ENCODE measurements at places on chromosomes 6 and 20. TPM values are rescaled to one million over a fixed set of nuclear protein-coding genes. Genes with fewer than 3 reads are reported as not detected.

DNA sequence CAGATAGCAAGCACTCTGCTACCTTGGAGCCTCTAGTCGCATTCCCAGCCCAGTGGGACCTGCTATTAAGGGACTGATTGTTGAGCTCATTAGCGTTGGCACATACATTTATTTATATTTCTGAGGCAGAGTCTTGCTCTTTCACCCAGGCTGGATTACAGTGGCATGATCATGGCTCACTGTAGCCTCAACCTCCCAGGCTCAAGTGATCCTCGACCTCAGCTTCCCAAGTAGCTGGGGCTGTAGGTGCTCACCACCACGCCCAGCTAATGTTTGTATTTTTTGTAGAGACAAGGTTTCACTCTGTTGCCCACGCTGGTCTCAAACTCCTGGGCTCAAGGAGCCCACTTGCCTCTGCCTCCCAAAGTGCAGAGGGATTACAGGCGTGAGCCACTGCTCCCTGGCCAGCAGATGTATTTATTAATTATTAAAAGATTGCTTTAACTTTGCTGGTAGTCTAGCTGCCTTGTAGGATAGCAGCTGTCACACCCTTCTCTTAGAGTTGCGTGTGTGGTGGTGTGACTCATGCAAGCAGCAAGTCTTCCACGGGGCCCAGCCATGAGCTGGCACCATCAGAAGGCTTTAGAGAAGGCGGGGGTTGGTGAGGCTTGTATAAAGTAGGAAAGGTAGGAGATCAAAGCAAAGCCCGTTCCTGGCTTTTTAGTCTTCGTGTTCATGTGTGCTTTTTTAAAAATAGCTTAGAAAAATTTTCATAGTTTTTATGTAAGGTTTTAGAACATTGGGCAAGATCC lies 16.5 kb downstream of the ACTR5 start:
- H3K27ac ChIP-seq, result no peak overlapping the region
- H3K4me1 ChIP-seq, result no peaks in the 10 kb centered on the region
- H3K27me3 ChIP-seq, result no peaks in the 10 kb centered on the region

- no peak overlapping the region for H3K27ac ChIP-seq
- H3K27me3 ChIP-seq, result no peaks in the 10 kb centered on the region
- H3K4me3 ChIP-seq, result no peak overlapping the region
- peaks cover 25% of the 10 kb centered on the region for H3K4me1 ChIP-seq
These were observed 7.1 kb upstream of the TNFRSF6B start for GRCh38 chr20:63689046-63690002.

DNA sequence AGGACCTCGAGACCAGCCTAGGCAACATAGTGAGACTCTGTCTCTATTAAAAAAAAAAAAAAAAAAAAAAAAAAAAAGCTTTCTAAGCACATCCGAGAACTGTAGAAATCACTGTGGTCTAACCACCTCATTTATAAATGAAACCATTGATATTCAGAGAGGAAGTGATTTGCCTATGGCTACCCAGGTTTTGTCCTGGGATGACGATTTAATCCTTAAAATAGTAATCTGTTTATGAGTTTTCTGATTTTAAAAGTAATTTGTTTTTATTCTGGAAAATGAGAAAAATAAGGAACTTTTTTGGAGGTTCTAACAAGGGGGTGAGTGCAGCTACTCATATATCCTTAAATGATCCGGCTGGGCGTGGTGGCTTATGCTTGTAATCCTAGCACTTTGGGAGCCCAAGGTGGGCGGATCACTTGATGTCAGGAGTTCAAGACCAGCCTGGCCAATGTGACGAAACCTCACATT lies 6.5 kb upstream of the BTN3A2 start:
- no peaks in the 10 kb centered on the region for H3K4me1 ChIP-seq
- H3K4me3 ChIP-seq, result no peak overlapping the region
- no peaks in the 10 kb centered on the region for H3K36me3 ChIP-seq
- no peak for DNase-seq
- H3K27me3 ChIP-seq, result no peaks in the 10 kb centered on the region

GRCh38 chr20:48658198-48658476 lies 169.7 kb downstream of the PREX1 start:
- no peaks in the 10 kb centered on the region for H3K36me3 ChIP-seq
- H3K4me3 ChIP-seq, result no peak overlapping the region
- H3K27ac ChIP-seq, result no peak overlapping the region
- no peaks in the 10 kb centered on the region for H3K27me3 ChIP-seq

GRCh38 chr20:23659989-23660837 lies 22.5 kb upstream of the CST3 start:
- no peaks in the 10 kb centered on the region for H3K4me1 ChIP-seq
- H3K4me3 ChIP-seq, result no peak overlapping the region
- H3K36me3 ChIP-seq, result no peaks in the 10 kb centered on the region
- no peak for DNase-seq

GRCh38 chr6:100134297-100134696 lies 140.3 kb upstream of the MCHR2 start:
- H3K36me3 ChIP-seq, result no peaks in the 10 kb centered on the region
- no peaks in the 10 kb centered on the region for H3K4me1 ChIP-seq
- H3K27ac ChIP-seq, result no peak overlapping the region
- H3K27me3 ChIP-seq, result no peaks in the 10 kb centered on the region
- DNase-seq, result no peak

DNA sequence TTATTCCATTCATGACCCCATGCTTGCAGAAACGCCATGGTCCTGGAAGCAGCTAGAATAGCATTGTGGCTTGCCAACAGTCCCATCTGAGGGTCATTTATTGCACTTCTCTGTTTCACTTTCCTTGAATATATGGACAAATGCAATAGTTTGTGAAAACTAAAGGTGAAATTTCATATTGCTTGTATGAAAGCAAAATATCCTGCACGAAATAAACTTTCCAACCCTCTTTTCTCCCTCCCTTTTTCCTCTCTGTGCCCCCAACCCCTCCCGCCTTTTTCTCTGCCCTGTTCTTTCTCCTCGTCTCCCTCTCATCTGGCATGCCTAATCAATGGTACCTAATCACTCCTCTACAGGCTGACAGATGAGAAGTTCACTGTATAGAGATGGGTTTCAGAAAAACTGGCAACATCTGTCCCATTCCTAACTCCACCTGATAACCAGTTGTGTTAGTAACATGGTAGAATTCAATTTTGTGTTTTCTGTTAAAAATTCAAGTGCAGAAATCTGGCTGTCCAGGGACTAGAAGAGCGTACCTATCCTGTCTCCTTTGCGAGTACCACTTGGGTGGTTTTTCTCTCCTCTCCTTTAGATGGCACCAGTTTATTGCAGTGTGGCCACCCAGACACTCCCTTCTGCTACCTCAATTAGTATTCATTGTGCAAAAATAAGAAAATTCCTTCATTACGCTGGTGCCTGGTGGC lies 198.6 kb downstream of the FOXA2 start:
- H3K36me3 ChIP-seq, result no peaks in the 10 kb centered on the region
- no peaks in the 10 kb centered on the region for H3K4me1 ChIP-seq
- no peak overlapping the region for H3K27ac ChIP-seq
- no peak overlapping the region for H3K4me3 ChIP-seq
- no peak for DNase-seq

The TMC2 gene
- under 0.01 TPM for total RNA-seq

The FAM162B gene
- 13.1 TPM for total RNA-seq

The SFTA2 gene
- total RNA-seq, result not detected

The KCNK5 gene
- under 0.01 TPM for total RNA-seq

The SLC22A16 gene
- under 0.01 TPM for total RNA-seq

The NRSN1 gene
- not detected for total RNA-seq

The CRIP3 gene
- total RNA-seq, result 0.26 TPM
